ENCODE measurements at places on chromosomes 4 and X.

DNA sequence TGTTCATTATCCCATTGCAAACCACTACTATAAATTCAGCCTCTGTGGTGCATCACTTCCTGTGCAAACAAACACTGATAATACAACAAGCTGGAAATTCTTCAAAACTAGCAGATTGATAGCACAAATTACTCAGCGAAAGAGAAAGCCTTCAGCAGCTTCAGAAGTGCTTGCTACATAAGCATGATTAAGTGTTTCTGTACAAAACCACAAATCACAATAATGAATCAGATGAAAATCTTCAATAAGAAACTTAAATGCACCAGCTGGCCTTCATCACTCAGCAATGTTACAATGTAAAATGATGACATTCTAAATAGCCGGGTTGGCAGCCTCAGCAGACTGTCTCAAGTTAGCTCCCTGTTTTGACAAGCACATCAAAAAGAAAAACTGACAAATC is 262.2 kb downstream of the SPOCK3 start:
- DNase-seq: no peak

DNA sequence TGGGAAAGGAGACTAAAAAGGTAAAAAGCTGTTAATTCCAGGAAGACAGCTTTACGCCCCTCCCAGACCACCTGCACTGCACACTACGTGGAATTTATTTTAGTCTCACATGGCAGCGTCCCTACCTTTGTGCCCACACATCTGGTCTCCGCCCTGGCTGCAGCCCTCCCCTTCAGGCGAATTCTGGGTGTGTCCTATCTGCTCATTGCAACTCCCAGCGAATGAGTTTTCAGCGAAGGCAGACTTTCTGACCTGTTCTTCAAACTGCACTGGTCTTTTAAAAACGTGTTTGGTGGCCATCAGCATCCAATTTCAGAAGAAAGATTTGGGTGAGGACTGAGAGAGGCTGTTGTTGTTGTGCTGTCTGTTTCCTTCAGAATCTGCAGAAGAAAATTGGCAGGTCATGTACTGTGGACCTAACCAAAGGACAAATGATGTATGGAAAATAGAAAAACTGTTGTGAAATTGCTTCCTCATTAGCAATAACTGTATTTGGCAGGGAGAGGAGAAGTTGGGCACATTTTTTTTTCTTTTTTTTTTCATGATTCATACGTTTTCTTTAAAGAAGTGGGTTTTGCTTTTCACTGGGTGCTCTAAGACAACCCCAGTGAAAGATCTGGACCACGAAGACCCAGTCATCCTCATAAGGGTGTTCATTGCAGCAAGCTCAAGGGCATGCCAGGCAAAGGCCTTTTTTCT is 4.2 kb downstream of the TLR8 start:
- no peak for DNase-seq

GRCh38 chrX:151702741-151703340 is 7.6 kb downstream of the PRRG3 start:
- no peak for DNase-seq

- DNase-seq: no peak
Measured at GRCh38 chr4:141654098-141654497, 17.7 kb downstream of the IL15 start.

- DNase-seq: no peak
Measured at GRCh38 chr4:24266951-24267722, 317.2 kb downstream of the DHX15 start.

DNA sequence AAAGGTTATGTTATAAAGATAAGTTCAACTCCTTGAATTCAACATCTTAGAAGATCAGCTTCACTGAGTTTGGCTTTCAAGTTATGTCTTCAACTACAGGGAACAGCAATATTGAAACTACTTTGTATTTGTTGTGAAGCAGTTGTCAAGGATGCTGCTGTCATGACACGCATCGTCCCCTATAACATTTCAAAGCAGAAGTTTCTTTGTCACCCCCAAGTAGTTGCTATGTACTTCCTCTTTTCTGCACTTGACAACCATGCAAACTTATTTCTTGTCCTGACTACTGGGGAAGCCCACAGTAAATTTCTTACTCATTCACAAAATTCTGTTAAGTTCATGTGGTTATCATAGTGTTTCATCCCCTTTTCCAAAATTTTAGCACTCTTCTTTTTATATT is 14.3 kb downstream of the ANTXR2 start:
- DNase-seq: no peak

DNA sequence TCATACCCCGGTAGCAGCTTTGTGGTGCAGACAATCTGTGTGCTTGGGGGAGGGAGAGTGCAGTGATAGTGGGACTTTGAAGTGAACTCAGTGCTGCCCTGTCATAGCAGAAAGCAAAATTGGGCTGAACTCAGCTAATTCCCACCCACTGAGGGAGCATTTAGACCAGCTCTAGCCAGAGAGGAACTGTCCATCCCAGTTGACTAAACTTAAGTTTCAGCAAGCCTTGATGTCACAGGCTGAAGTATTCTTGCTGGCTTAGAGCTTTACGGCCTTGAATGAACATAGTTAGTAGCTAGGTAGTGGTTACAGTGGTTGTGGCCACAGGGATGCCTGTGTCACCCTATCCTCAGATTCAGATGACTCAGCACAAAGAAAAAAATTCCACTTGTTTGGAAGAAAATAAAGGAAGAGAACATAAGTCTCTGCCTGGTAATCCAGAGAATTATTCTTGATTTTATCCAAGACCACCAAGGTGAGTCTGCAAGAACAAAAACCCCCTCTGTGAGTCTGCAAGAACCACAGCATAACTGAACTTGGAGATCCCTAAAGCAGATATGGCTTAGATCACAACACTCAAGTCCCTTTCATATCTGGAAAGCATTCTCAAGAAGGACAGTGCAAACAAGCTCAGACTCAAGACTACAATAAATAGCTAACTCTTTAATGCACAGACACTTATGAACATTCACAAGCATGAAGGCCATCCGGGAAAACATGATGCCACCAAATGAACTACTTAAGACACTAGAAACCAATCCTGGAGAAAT is 39.4 kb downstream of the ADH7 start:
- no peak for DNase-seq

DNA sequence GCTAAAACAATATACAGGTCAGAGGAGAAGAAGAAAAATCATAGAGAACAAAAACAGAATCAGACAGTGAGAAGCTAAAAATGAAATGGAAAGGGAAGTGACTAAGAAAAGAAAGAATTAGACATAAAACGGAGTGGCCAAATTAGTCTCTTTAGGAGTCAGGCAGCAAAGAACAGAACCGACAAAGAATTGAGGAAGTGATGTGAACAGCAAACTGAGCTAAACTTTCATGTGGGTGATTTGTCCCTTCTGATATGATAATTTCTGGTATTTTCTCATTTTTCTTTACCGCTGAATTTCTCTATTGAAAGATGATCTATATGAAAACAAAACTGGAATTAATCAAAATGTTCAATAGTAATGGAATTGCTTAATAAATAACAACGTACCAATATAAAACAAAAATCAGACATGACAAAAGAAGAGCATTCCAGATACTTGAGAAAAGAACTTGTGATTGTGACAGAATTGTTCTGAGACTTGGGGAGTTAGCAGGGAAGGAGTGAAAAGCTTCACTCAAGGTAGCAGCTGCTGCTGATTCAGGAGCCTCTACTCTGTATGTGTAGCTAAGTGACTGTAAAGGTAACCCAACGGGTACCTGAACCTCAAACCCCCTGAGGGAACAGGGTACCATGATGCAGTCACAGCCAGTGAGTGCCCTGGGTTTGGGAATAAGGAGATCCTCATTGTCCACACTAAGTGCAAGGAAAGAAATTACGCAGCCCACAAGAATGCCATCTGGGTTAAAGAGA is 8.8 kb downstream of the TAPT1 start:
- no peak for DNase-seq

All from HuH-7 (cell line).